ENCODE measurements at places on chromosomes 5 and 9.

DNA sequence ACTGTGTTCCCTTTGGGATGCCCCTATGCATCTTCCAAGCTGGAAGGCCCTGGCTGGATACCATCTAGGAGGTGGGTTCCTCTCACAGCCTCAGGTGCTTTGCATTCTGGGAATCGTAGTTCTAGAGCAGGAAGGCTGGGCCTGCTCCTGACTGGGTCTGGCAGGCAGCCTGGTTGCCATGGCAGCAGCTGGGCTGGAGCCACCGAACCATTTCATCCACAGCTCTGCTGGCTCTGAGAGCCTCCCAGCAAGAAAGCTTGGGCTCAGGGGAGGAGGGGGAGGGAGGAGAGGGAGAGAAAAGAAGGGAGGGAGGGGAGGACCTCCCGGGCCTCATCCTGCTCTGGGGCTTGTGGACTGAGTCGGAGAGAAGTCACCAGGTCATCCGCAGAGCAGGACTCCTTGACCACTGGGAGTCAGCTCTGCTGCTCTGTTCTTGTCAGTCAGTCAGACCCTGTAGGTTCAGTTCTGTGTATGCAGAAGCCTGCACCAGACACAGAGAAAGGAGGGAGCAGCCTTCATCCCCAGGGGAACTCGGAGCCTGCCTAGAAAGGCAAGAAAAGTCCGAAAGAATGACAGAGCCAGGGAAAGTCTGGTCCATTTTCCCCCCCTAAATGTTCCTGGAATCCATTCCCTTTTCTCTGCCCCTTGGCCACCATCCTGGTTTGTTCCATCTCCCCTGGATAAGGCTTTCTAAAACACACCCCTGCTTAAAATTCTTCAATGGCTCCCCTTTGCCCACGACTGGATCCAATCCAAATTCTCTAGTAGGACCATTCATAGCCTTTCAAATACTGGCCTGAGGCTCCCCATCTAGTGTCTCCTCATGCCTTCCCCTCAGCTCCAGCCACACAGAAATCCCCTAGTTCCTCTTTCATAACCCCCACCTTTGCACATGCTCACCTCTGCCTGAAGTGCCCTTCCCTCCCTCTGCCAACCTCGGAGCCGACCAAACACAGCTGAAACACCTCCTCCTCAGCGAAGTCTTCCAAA is 65.4 kb upstream of the ARAP3 start:
- peak; percentile 82 for DNase-seq

GRCh38 chr5:57795203-57795602 is 312.6 kb upstream of the ACTBL2 start:
- no peak for DNase-seq

GRCh38 chr5:60228676-60229075 is 335.1 kb upstream of the PDE4D start:
- no peak for DNase-seq

DNA sequence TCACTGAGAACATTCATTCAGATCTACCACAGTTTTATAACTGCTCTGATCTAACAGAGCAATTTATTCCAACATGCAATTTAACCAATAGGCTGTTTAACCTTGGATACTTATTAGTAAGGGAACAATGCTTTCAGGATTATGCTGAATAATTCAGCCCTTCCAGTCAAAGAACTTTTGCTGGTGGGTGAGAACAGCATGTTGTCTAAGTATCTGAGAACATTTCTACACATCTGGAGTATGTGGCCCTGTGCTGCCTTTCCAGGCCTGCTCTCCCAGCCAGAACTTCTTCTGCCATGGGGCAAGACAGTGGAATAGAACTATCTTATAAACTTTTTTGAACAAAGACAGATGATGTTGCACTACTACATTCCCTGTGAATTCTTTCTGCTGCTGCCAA is 55.8 kb downstream of the NFIB start:
- DNase-seq = no peak

GRCh38 chr9:109181284-109181683 is 14.2 kb upstream of the FRRS1L start:
- DNase-seq = no peak

GRCh38 chr5:177378884-177379883 is 5.0 kb upstream of the SLC34A1 start:
- DNase-seq = no peak

GRCh38 chr9:22065431-22066200 is 56.5 kb upstream of the CDKN2B start:
- no peak for DNase-seq

DNA sequence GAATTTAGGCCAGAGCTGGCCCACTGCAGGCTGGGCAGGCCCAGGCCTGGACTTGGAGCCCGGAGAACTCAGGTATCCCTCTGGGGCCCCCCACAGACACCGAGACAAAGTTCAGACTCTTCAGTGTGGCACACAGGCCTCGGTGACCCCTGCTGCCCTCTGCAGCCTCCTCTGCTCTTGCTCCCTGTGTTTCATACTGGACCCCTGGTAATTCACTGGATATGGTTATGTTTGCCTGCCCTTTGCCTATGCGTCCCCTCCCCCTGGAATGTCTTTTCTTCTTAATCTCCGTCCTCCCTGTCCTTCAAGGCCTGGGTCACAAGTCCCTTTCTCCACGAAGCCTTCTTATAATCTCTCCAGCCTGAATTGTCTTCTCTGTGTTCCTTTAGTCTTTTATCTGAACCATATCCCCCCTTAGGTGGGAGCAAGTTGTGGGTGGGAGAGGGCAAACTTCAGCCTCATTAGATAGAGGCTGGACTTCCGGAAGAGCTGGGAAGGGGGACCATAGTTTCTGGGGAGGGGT is 30.1 kb downstream of the GSN start:
- DNase-seq = no peak

- no peak for DNase-seq
These were observed 40.2 kb upstream of the EXOC3 start for GRCh38 chr5:402615-403359.

- no peak for DNase-seq
These were observed 83.5 kb downstream of the PTCH1 start for GRCh38 chr9:95433096-95433819.
